Body of pancreas (tissue), 4 donors: ENCODE measurements at places on chromosomes 13 and 19. TPM values are rescaled to one million over a fixed set of nuclear protein-coding genes. Genes with fewer than 3 reads are reported as not detected.

GRCh38 chr19:7916103-7916954 lies 1.7 kb downstream of the TGFBR3L start:
- H3K36me3 ChIP-seq, result peaks cover 15% of the 10 kb centered on the region
- H3K4me1 ChIP-seq, result peaks cover 51% of the 10 kb centered on the region
- peaks cover 18% of the 10 kb centered on the region for H3K27me3 ChIP-seq
- H3K4me3 ChIP-seq, result no peak overlapping the region
- no peak overlapping the region for H3K27ac ChIP-seq
- DNase-seq, result no peak

The CD209 gene
- total RNA-seq, result 2.0 TPM

GRCh38 chr13:40333226-40333625 lies 333.2 kb downstream of the FOXO1 start:
- no peaks in the 10 kb centered on the region for H3K36me3 ChIP-seq
- no peak overlapping the region for H3K4me3 ChIP-seq
- DNase-seq, result no peak
- H3K27me3 ChIP-seq, result no peaks in the 10 kb centered on the region
- no peak overlapping the region for H3K27ac ChIP-seq

DNA sequence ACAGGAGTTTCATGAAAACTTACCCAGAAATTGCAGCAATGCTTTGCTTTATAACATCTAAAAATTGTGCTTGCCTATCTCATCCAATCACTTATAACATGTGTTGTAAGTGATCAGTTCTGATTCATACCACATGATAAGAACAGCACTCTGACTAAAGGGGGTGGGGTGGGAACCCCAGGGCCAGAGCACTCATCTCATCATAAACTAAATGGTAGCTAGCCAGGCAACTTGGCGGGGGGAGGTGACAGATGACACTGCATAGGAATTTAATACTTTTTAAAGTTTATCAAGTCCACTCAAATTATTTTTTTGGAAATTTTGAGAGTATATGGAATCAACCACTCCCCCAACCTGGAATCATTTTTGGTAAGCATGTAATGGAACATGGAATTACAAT lies 42.1 kb downstream of the FOXO1 start:
- H3K36me3 ChIP-seq, result no peaks in the 10 kb centered on the region
- no peak for DNase-seq
- H3K27ac ChIP-seq, result no peak overlapping the region
- H3K27me3 ChIP-seq, result no peaks in the 10 kb centered on the region
- no peak overlapping the region for H3K4me3 ChIP-seq

- H3K27me3 ChIP-seq, result no peaks in the 10 kb centered on the region
- H3K4me1 ChIP-seq, result no peaks in the 10 kb centered on the region
- H3K36me3 ChIP-seq, result no peaks in the 10 kb centered on the region
- peak; percentile 68 for DNase-seq
- H3K4me3 ChIP-seq, result no peak overlapping the region
Observed at GRCh38 chr19:33143897-33144405, 12.0 kb downstream of the WDR88 start.

The TEKTIP1 gene
- 1.3 TPM for total RNA-seq

GRCh38 chr19:8488365-8488764 lies 14.1 kb downstream of the PRAM1 start:
- DNase-seq, result no peak
- H3K4me1 ChIP-seq, result peaks cover 5% of the 10 kb centered on the region
- no peak overlapping the region for H3K4me3 ChIP-seq
- no peaks in the 10 kb centered on the region for H3K27me3 ChIP-seq
- peaks cover 42% of the 10 kb centered on the region for H3K36me3 ChIP-seq

The UPK1A gene
- total RNA-seq, result not detected

The MBD3L2 gene
- not detected for total RNA-seq

DNA sequence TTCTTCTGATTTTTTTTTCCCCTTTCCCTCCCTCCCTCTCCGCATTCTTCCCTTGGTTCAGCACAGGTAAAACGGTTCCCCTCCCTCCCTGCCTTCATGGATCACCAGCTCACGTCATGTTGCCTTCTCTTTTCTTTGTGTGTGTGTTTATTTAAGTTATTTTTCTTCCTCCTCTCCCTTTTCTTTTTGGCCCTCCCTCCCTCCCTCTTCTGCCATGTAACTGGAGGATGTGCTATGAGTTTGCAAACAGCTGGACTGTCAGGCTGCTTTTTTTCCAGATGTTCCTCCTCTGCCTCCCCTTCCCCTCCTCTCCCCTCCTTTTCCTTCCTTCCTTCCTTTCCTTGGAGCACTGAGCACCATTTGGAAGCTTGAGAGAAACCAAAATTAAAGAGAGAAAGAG lies 2.0 kb downstream of the LENG9 start:
- no peaks in the 10 kb centered on the region for H3K27me3 ChIP-seq
- no peak overlapping the region for H3K4me3 ChIP-seq
- peaks cover 28% of the 10 kb centered on the region for H3K36me3 ChIP-seq
- H3K27ac ChIP-seq, result peak overlapping the region; percentile 100

DNA sequence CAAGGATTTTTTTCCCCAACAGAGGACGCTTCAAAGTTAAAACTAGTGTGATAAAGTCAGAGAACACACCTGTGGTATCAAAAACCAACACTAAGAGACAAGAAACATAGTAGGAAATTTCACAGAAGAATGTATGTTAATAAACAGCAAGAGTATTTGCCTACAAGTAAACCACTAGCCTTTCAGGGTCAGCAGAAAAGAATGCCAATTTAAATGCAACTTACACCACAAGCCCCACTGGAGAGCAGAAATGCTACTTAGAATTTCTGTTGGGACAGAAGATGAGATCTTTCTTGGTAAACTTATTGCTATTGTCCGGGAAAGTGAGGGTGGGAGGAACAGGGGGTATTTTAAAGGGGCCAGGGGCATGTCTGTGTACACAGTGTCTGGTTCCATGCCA lies 68.6 kb downstream of the STK24 start:
- H3K4me3 ChIP-seq, result no peak overlapping the region
- DNase-seq, result no peak
- H3K27ac ChIP-seq, result no peak overlapping the region
- H3K36me3 ChIP-seq, result no peaks in the 10 kb centered on the region

- peak within 1 kb of the TSS; percentile 75 for H3K27ac ChIP-seq
- H3K4me1 ChIP-seq, result peaks cover 58% of the 10 kb centered on the region
Observed at GRCh38 chr19:17305517-17306284, at the start of gene MRPL34. Gene MRPL34, plus strand, starts transcription at chr19:17305872. Its CDS starts 21 bp downstream, at chr19:17305893.

- H3K27ac ChIP-seq, result peak overlapping the region; percentile 54
- H3K4me1 ChIP-seq, result no peaks in the 10 kb centered on the region
- H3K36me3 ChIP-seq, result no peaks in the 10 kb centered on the region
- DNase-seq, result peak; percentile 72
- H3K4me3 ChIP-seq, result peak overlapping the region; percentile 33
- no peaks in the 10 kb centered on the region for H3K27me3 ChIP-seq
Observed at GRCh38 chr19:37251308-37252229, 33.6 kb downstream of the ZNF383 start.

The OR4F17 gene
- total RNA-seq, result not detected

- no peak overlapping the region for H3K27ac ChIP-seq
- H3K36me3 ChIP-seq, result no peaks in the 10 kb centered on the region
- H3K27me3 ChIP-seq, result no peaks in the 10 kb centered on the region
- no peak for DNase-seq
Observed at GRCh38 chr19:30084390-30084819, 142.4 kb downstream of the URI1 start.

- H3K27me3 ChIP-seq, result no peaks in the 10 kb centered on the region
- no peaks in the 10 kb centered on the region for H3K36me3 ChIP-seq
- no peak overlapping the region for H3K27ac ChIP-seq
- H3K4me3 ChIP-seq, result no peak overlapping the region
- no peak for DNase-seq
Observed at GRCh38 chr13:101965096-101965495, 436.8 kb downstream of the FGF14 start.

DNA sequence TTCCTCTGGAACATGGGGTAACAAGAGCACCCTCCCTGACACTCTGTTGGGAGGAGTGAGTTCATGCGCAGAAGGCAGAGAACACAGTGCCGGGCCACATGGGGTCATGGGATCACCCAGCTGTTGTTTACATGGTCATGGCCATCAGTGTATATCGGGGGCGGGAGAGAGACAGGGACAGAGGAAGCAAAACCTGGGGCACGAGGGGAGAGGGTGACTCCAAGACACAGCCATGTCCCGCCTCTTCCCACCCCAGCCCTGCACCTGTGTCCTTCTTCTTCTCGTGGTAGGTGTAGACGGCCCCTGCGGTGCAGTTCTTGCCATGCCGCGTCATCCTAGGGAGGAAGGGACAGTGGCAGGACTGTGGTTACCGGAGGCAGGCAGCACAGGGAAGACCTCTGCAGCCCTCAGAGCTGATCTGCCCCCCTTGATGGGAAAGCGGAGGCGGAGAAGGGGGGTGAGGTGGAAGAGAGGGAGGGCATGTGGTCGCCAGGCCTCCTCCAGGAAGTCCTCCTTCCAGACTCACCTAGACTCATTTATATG lies 19.9 kb downstream of the NOSIP start:
- no peaks in the 10 kb centered on the region for H3K36me3 ChIP-seq
- no peak overlapping the region for H3K4me3 ChIP-seq
- DNase-seq, result peak; percentile 70
- no peaks in the 10 kb centered on the region for H3K27me3 ChIP-seq
- H3K27ac ChIP-seq, result peak overlapping the region; percentile 75

- no peaks in the 10 kb centered on the region for H3K36me3 ChIP-seq
- no peak overlapping the region for H3K27ac ChIP-seq
- H3K4me1 ChIP-seq, result no peaks in the 10 kb centered on the region
- no peak for DNase-seq
Observed at GRCh38 chr13:24692561-24692960, 12.4 kb downstream of the ATP12A start.

The ZNF730 gene
- not detected for total RNA-seq

The LGALS14 gene
- not detected for total RNA-seq

GRCh38 chr13:39967199-39967959 lies 311.9 kb downstream of the COG6 start:
- H3K36me3 ChIP-seq, result no peaks in the 10 kb centered on the region
- no peak overlapping the region for H3K27ac ChIP-seq
- peaks cover 10% of the 10 kb centered on the region for H3K4me1 ChIP-seq
- H3K27me3 ChIP-seq, result no peaks in the 10 kb centered on the region
- DNase-seq, result no peak
- no peak overlapping the region for H3K4me3 ChIP-seq

- H3K4me1 ChIP-seq, result peaks cover 13% of the 10 kb centered on the region
- H3K27ac ChIP-seq, result no peak overlapping the region
- H3K4me3 ChIP-seq, result no peak overlapping the region
- no peaks in the 10 kb centered on the region for H3K27me3 ChIP-seq
- peaks cover 4% of the 10 kb centered on the region for H3K36me3 ChIP-seq
- peak; percentile 88 for DNase-seq
Observed at GRCh38 chr19:5086725-5087439, 118.0 kb downstream of the KDM4B start.

The SMIM44 gene
- not detected for total RNA-seq

GRCh38 chr13:88552966-88553365 lies 881.8 kb downstream of the SLITRK5 start:
- DNase-seq, result no peak
- H3K4me3 ChIP-seq, result no peak overlapping the region
- H3K4me1 ChIP-seq, result no peaks in the 10 kb centered on the region
- no peaks in the 10 kb centered on the region for H3K27me3 ChIP-seq

GRCh38 chr13:41295973-41296372 lies 15.1 kb upstream of the NAA16 start:
- no peak overlapping the region for H3K4me3 ChIP-seq
- no peaks in the 10 kb centered on the region for H3K36me3 ChIP-seq
- no peak overlapping the region for H3K27ac ChIP-seq
- peaks cover 25% of the 10 kb centered on the region for H3K4me1 ChIP-seq

- H3K36me3 ChIP-seq, result no peaks in the 10 kb centered on the region
- no peaks in the 10 kb centered on the region for H3K27me3 ChIP-seq
- no peak overlapping the region for H3K4me3 ChIP-seq
- H3K27ac ChIP-seq, result no peak overlapping the region
Observed at GRCh38 chr19:58372311-58373133, 8.3 kb downstream of the ZNF837 start.

- no peak overlapping the region for H3K27ac ChIP-seq
- no peak for DNase-seq
- no peaks in the 10 kb centered on the region for H3K36me3 ChIP-seq
- no peaks in the 10 kb centered on the region for H3K4me1 ChIP-seq
Observed at GRCh38 chr13:29486551-29486950, 108.9 kb downstream of the SLC7A1 start.

DNA sequence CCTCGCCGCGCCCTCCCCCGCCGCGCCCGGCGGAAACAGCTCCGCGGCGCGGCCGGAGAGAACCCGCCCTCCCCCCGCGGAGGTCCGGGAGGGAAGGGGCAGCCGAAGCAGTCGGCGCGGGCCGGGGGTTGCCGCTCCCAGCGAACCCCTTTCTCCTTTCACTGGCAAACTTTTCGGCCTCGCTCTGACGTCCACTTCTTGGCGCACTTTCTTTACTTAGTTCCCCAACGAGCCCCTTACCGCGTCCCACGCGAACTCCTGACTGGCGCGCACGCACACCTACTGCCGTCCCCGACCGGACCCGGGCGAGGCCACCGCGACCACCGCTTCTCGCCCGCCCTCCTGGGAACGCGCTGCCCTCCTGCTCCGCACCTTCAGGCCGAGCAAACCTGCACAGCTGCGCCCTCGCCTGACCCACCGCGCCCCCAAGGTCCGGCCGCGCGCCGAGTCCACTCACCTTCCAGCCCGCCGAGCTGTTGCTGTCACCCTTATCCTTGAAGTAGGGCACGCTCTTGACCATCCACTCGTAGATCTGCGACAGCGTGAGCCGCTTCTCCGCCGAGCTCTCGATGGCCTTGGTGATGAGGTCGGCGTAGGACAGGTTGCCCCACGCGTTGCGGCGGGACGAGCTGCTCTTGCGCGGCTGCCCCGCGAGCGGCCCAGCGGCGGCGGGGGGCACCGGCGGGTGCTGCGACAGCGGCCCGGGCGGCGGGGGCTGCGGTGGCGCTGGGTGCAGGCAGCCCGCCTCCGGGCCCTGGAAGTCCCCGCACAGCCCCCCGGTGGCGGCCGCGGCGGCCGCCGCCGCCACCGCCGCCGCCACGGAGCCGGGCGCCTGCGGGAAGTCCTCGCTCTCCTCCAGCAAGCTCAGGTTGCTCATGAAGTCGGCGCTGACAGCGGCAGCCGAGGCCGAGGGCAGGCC lies 1.1 kb downstream of the FOXO1 start:
- peak overlapping the region; percentile 97 for H3K27ac ChIP-seq
- peak; percentile 45 for DNase-seq
- no peaks in the 10 kb centered on the region for H3K27me3 ChIP-seq
- peaks cover 37% of the 10 kb centered on the region for H3K4me1 ChIP-seq
- H3K36me3 ChIP-seq, result no peaks in the 10 kb centered on the region

GRCh38 chr19:35296644-35297514 lies 4.9 kb downstream of the MAG start:
- DNase-seq, result no peak
- no peaks in the 10 kb centered on the region for H3K4me1 ChIP-seq
- H3K4me3 ChIP-seq, result no peak overlapping the region
- H3K27me3 ChIP-seq, result no peaks in the 10 kb centered on the region
- no peak overlapping the region for H3K27ac ChIP-seq
- no peaks in the 10 kb centered on the region for H3K36me3 ChIP-seq

The TMEM238 gene
- total RNA-seq, result 53.4 TPM

DNA sequence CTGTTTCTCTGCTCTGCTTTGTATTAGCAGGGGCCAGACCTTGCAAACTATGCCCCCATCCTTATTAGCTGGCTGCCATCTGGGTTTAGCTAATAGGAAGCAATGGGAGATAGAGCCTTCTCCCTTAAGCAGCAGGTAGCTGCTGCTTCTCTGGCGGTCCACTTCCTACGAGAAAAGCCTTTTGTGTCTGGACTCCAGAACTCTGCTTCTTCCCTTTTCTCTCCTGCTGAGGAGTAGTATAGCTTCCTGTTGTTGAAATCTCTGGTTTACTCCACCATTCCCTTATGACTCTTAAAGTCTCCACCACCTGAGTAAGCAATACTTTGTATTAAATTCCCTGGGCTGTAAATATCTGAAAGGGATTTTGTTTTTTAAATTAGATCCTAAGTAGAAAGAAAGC lies 147.1 kb downstream of the DNAJC15 start:
- no peaks in the 10 kb centered on the region for H3K27me3 ChIP-seq
- no peaks in the 10 kb centered on the region for H3K36me3 ChIP-seq
- no peaks in the 10 kb centered on the region for H3K4me1 ChIP-seq
- no peak for DNase-seq
- no peak overlapping the region for H3K27ac ChIP-seq
- no peak overlapping the region for H3K4me3 ChIP-seq
